ENCODE measurements at places on chromosomes 7 and 10.

DNA sequence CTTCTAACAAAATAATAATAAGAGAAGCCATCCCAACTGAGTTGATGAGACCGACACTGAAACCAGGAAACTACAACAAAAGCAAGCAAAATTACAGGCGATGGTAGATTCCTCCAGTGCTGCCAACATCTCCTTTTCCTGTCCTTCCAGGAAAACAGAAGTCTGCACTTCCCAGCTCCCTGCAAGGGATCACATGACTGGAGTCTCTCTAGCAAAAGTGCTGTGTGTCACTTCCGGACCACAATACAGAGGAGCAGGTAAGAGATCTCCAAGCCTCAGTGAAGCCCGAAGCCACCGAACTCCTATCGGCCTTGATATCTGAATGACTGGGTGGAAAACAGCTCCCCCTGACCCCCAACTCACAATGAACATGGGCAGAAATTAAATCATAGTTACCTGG, 63.2 kb downstream of the SMURF1 start:
- DNase-seq: no peak

DNA sequence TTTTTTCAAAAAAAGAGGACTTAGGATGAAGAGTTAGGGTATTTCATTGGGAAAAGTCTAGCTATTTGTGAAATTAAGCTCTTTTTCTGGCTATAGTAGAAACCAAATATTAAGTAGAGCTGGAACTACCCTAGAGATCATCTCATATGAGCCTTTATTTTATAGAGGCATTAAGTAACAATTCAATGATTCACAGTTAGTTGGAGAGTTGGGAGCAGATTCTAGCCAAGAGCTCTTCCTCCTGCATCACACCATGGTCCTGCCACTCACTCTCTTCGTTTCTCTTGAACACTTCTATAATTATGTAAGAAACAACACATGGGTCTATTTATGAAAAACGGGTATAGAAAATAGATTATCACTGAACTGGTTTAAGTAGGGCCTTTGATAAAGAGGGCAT, 76.1 kb upstream of the ANK3 start:
- DNase-seq: no peak

DNA sequence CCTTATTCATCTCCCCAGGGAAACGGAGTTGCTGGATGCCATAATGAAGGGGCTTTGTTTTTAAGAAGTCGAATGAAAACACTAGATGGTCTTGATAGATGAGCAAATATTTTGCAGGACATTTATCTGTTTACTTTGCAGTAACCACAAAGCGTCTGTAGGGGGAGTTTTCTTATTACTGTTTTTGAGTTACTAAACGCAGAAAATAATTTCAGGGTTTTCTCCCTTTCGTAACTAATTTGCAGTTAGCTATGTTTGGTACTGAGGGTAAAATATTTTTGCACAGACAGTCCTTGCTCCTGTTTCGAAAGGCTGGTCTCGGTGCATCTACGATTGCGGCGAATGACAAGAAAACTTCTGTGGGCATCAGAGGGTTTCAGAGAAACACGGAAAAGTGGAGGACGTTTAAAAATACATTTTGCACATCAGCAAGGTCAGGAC, 505.6 kb upstream of the MKI67 start:
- DNase-seq: no peak

DNA sequence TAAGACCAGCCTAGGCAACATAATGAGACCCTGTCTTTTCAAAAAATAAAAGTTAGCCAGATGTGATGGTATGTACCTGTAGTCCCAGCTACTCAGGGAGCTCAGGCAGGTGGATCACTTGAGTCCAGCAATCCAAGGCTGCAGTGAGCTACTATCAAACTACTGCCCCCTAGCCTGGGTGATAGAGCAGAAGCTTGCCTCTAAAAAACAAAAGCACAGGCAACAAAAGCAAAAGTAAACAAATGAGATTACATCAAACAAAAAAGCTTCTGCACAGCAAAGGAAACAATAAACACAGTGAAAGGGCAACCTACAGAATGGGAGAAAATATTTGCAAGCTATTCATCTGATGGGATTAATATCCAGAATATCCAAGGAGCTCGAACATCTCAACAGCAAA, 65.4 kb downstream of the FANK1 start:
- no peak for DNase-seq

- no peak for DNase-seq
These were observed 14.6 kb downstream of the PPIF start for GRCh38 chr10:79361726-79362397.

- no peak for DNase-seq
These were observed 201.7 kb downstream of the SKAP2 start for GRCh38 chr7:26662646-26663045.

- DNase-seq: no peak
These were observed 110.0 kb upstream of the GLCCI1 start for GRCh38 chr7:7858559-7858958.

GRCh38 chr10:65861249-65861648, 1064.6 kb upstream of the LRRTM3 start:
- DNase-seq: no peak

DNA sequence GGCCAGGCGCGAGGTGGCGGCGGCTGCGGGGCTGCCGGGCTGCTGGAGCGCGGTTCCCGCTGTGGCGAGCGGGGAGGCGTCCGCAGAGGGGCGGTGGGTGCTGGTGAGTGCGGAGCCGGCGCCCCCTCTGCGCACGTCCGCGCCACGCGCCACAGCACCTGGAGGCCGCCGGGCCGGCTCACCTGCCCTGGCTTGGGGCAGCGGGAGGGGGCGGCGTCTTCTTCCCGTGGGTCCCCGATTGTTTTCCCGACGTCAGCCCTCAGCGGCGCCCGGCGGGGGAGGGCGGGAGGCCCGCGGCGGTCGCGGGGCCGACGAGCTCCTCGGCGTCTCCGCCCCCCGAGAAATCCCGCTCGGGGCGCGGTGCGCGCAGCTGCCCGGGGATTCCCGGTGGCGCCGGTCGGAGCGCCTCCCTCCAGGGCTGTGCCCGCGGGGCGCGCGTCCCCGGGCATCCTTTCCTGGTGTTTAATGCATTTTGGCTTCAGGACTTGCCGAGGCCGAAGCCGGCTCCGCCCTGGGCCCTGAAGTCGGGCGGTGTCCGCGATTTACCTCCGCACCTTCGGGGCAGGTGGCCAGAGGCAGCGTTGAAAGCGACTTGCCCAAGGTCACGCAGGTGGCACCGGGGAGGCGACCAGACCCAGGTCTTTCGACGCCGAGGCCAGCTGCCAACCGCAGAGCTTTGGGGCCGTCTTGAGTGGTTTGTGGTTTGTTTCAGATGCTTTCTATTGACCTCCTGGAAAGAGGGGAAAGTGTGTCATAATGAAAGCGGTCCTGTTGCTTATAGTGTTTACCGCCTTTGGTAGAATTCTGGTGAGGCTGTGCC, 561 bp downstream of the PLEKHA1 start:
- no peak for DNase-seq

GRCh38 chr10:30527623-30528428, 93.8 kb downstream of the MAP3K8 start:
- no peak for DNase-seq

Measured in cortex of kidney (tissue), 1 donor.